ENCODE measurements at places on chromosomes 13 and 19. TPM values are rescaled to one million over a fixed set of nuclear protein-coding genes. Genes with fewer than 3 reads are reported as not detected.

Gene COL5A3
- total RNA-seq = 11.1 TPM

Gene GAPDHS
- total RNA-seq = not detected

Gene PRR22
- 1.3 TPM for total RNA-seq

Gene OR7C1
- total RNA-seq = not detected

Gene ZNF737
- total RNA-seq = 17.6 TPM

Gene STAP2
- not detected for total RNA-seq

Gene LIM2
- total RNA-seq = not detected

Gene CEACAM3
- total RNA-seq = not detected

Gene ZNF8
- 11.4 TPM for total RNA-seq

Gene NECTIN2
- 61.7 TPM for total RNA-seq

Gene TRIM28
- 204 TPM for total RNA-seq

Gene SIGLEC5
- total RNA-seq = not detected

Gene GTF2F1
- 27.7 TPM for total RNA-seq

- H3K4me1 ChIP-seq = no peaks in the 10 kb centered on the region
- no peak overlapping the region for H3K4me3 ChIP-seq
- no peak for DNase-seq
- H3K27me3 ChIP-seq = no peaks in the 10 kb centered on the region
- H3K36me3 ChIP-seq = no peaks in the 10 kb centered on the region
These were observed 393.0 kb upstream of the TSHZ3 start for GRCh38 chr19:31742249-31742648.

DNA sequence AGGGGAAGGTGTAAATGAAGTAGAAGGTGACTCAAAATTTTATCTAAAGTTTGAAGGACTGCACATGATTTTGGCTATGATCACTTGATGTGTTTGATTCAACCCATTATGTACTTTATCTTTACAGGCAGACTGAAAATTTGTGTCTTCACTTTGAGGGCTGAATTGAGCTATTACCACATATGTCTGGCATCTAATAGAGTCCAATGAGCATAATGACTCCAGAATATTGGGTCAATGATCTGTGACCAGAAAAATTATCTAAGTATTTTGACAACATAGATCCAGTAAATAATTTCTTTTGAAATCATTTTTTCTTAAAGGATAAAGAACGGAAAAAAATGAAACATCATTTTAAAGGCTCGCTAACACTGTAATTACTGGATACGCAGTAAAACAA, 2810.0 kb downstream of the PCDH9 start:
- H3K27ac ChIP-seq = no peak overlapping the region
- no peaks in the 10 kb centered on the region for H3K36me3 ChIP-seq
- H3K4me1 ChIP-seq = no peaks in the 10 kb centered on the region
- H3K27me3 ChIP-seq = no peaks in the 10 kb centered on the region

GRCh38 chr13:77619655-77620054, 77.8 kb upstream of the SLAIN1 start:
- no peak overlapping the region for H3K27ac ChIP-seq
- no peaks in the 10 kb centered on the region for H3K36me3 ChIP-seq
- DNase-seq = no peak

GRCh38 chr19:45121827-45122345, 28.9 kb downstream of the PPP1R37 start:
- no peaks in the 10 kb centered on the region for H3K27me3 ChIP-seq
- DNase-seq = no peak
- H3K4me3 ChIP-seq = no peak overlapping the region
- no peaks in the 10 kb centered on the region for H3K4me1 ChIP-seq

GRCh38 chr19:39307046-39307821, 11.0 kb downstream of the IFNL1 start:
- H3K36me3 ChIP-seq = no peaks in the 10 kb centered on the region
- H3K4me3 ChIP-seq = no peak overlapping the region

GRCh38 chr13:74129500-74130191, 4.6 kb downstream of the KLF12 start:
- peak overlapping the region; percentile 3 for H3K4me3 ChIP-seq
- H3K27ac ChIP-seq = peak overlapping the region; percentile 48
- H3K4me1 ChIP-seq = peaks cover 51% of the 10 kb centered on the region
- no peak for DNase-seq
- no peaks in the 10 kb centered on the region for H3K27me3 ChIP-seq

- no peak for DNase-seq
- H3K4me3 ChIP-seq = no peak overlapping the region
- H3K27ac ChIP-seq = no peak overlapping the region
- H3K36me3 ChIP-seq = no peaks in the 10 kb centered on the region
- H3K27me3 ChIP-seq = no peaks in the 10 kb centered on the region
These were observed 20.5 kb downstream of the CYTH2 start for GRCh38 chr19:48489608-48490216.

DNA sequence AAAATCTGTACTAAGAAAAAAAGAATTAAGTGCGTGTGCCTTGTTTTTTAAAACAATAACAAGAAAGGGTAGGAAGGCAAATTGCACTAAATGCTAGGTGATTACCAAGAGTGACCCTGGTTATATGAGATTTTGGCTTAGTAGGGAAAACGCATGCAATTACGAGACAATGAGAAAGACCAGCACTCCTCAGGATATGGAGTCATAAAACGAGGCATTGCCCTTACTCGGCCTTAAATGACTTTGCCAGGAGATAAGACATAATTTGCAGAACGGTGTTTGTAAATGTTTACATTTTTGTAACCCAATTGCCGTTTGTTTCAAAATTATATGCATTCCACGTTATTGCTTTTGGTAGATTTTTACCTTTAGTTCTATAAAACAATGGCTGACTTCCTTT, 179.8 kb downstream of the RBM26 start:
- no peak overlapping the region for H3K4me3 ChIP-seq
- no peaks in the 10 kb centered on the region for H3K4me1 ChIP-seq

DNA sequence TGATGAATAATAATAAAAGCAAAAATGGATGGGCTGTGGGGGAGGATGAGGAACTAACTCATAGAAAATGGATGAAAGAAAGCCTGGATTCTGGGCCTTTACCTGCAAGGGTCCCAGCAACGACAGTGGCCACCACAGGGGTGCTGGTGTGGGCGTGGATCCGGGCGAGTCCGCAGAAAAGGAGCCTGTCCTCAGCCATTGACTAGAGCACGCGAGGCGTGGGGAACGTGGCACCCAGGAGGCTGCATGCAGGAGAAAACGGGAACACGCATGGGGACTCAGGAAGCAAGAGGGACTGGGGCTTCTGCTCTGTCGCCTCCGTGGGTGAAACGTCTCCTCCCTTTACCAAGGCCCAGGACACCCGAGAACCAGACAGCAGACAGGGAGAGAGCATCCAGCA, 25.8 kb upstream of the DPRX start:
- no peaks in the 10 kb centered on the region for H3K4me1 ChIP-seq
- no peak for DNase-seq
- H3K36me3 ChIP-seq = no peaks in the 10 kb centered on the region

GRCh38 chr19:18586306-18586705, 2.3 kb upstream of the REX1BD start:
- H3K27ac ChIP-seq = no peak overlapping the region
- no peak overlapping the region for H3K4me3 ChIP-seq
- H3K4me1 ChIP-seq = peaks cover 11% of the 10 kb centered on the region
- peaks cover 8% of the 10 kb centered on the region for H3K36me3 ChIP-seq
- no peaks in the 10 kb centered on the region for H3K27me3 ChIP-seq

- no peaks in the 10 kb centered on the region for H3K36me3 ChIP-seq
- no peaks in the 10 kb centered on the region for H3K4me1 ChIP-seq
- H3K27me3 ChIP-seq = no peaks in the 10 kb centered on the region
- H3K4me3 ChIP-seq = no peak overlapping the region
- no peak overlapping the region for H3K27ac ChIP-seq
- no peak for DNase-seq
These were observed 27.5 kb upstream of the SHKBP1 start for GRCh38 chr19:40549007-40549708.

GRCh38 chr19:45376045-45376724, 5.8 kb upstream of the ERCC2 start:
- H3K27me3 ChIP-seq = no peaks in the 10 kb centered on the region
- H3K4me1 ChIP-seq = peaks cover 6% of the 10 kb centered on the region
- no peak overlapping the region for H3K27ac ChIP-seq
- no peak for DNase-seq
- H3K36me3 ChIP-seq = no peaks in the 10 kb centered on the region

GRCh38 chr19:55667958-55668357, 7.1 kb upstream of the EPN1 start:
- no peak overlapping the region for H3K4me3 ChIP-seq
- H3K27ac ChIP-seq = no peak overlapping the region
- no peaks in the 10 kb centered on the region for H3K4me1 ChIP-seq
- no peaks in the 10 kb centered on the region for H3K27me3 ChIP-seq
- DNase-seq = no peak

GRCh38 chr13:110756219-110756631, 42.7 kb downstream of the ING1 start:
- H3K4me1 ChIP-seq = no peaks in the 10 kb centered on the region
- no peaks in the 10 kb centered on the region for H3K27me3 ChIP-seq
- no peaks in the 10 kb centered on the region for H3K36me3 ChIP-seq
- H3K27ac ChIP-seq = no peak overlapping the region
- DNase-seq = no peak

DNA sequence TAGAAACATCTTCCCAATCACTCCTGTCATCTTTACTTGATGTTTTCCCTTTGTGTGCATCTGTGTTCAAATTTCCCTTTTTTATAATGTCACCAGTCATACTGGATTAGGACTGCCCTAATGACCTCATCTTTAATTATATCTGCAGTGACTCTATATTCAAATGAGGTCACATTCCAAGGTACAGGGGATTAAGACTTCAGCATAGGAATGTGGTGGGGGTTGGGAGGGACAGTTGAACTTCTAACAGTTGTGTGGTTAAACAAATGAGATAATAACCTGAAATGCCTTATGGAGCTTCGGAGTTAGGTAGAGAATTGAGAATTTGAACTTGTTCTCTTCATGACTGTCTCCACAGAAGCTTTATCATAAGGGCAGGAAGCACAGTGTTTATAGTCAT, 23.0 kb downstream of the PAN3 start:
- peaks cover 5% of the 10 kb centered on the region for H3K36me3 ChIP-seq
- H3K27me3 ChIP-seq = no peaks in the 10 kb centered on the region
- peaks cover 18% of the 10 kb centered on the region for H3K4me1 ChIP-seq
- H3K27ac ChIP-seq = no peak overlapping the region
- no peak for DNase-seq

GRCh38 chr19:55809381-55810058, 22.3 kb downstream of the NLRP11 start:
- H3K4me1 ChIP-seq = no peaks in the 10 kb centered on the region
- no peaks in the 10 kb centered on the region for H3K36me3 ChIP-seq
- H3K4me3 ChIP-seq = no peak overlapping the region
- no peaks in the 10 kb centered on the region for H3K27me3 ChIP-seq

GRCh38 chr13:44425041-44425814, 51.6 kb downstream of the SERP2 start:
- no peaks in the 10 kb centered on the region for H3K4me1 ChIP-seq
- no peaks in the 10 kb centered on the region for H3K36me3 ChIP-seq
- no peak overlapping the region for H3K27ac ChIP-seq
- no peak for DNase-seq

DNA sequence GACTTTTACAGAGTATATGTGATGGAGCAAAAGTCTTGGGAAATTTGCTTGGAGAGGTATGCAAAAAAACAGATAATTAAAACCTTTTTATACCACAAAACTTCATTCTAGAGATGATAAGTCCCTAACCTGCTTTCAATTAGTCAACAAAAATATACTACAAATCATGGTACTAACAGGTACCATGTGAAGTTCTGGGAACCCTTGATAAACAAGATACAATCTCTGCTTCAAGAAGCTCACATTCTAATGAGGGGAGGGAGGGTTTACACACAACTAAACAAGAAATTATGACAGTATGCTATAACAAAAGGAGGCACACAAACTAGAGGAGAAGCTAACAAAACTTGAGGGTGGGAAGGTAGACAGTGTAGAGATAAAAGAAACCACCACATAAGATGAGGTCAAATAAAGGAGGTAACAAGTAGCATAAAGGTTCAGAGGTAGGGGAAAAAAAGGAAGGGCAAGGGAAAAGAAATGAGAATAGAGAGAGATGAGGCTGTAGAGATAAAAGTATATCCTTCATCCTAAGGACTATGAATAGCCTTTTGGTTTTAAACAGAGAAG, 91.4 kb downstream of the MYCBP2 start:
- no peaks in the 10 kb centered on the region for H3K4me1 ChIP-seq
- DNase-seq = no peak
- H3K27ac ChIP-seq = no peak overlapping the region
- no peaks in the 10 kb centered on the region for H3K27me3 ChIP-seq
- H3K36me3 ChIP-seq = peaks cover 3% of the 10 kb centered on the region

GRCh38 chr13:105611424-105611823, 924.0 kb downstream of the EFNB2 start:
- H3K4me3 ChIP-seq = peak overlapping the region; percentile 37
- H3K27ac ChIP-seq = no peak overlapping the region
- no peak for DNase-seq
- H3K36me3 ChIP-seq = no peaks in the 10 kb centered on the region
- H3K4me1 ChIP-seq = peaks cover 9% of the 10 kb centered on the region

- no peaks in the 10 kb centered on the region for H3K36me3 ChIP-seq
- DNase-seq = no peak
- H3K4me1 ChIP-seq = no peaks in the 10 kb centered on the region
- H3K27me3 ChIP-seq = no peaks in the 10 kb centered on the region
- H3K27ac ChIP-seq = no peak overlapping the region
These were observed 180.9 kb upstream of the ZNF507 start for GRCh38 chr19:32164384-32164992.

GRCh38 chr19:2663920-2664571, 38.4 kb downstream of the GNG7 start:
- DNase-seq = no peak
- H3K27me3 ChIP-seq = no peaks in the 10 kb centered on the region
- H3K4me1 ChIP-seq = no peaks in the 10 kb centered on the region

GRCh38 chr19:8642561-8642960, 12.1 kb downstream of the NFILZ start:
- no peaks in the 10 kb centered on the region for H3K27me3 ChIP-seq
- peaks cover 27% of the 10 kb centered on the region for H3K4me1 ChIP-seq
- no peaks in the 10 kb centered on the region for H3K36me3 ChIP-seq

GRCh38 chr13:22846551-22846950, 334.2 kb upstream of the SGCG start:
- H3K4me3 ChIP-seq = no peak overlapping the region
- no peaks in the 10 kb centered on the region for H3K36me3 ChIP-seq
- H3K27me3 ChIP-seq = no peaks in the 10 kb centered on the region
- no peak overlapping the region for H3K27ac ChIP-seq
- DNase-seq = no peak
- no peaks in the 10 kb centered on the region for H3K4me1 ChIP-seq

GRCh38 chr13:33249066-33249465, 36.5 kb downstream of the STARD13 start:
- no peaks in the 10 kb centered on the region for H3K27me3 ChIP-seq
- H3K36me3 ChIP-seq = no peaks in the 10 kb centered on the region
- no peak overlapping the region for H3K27ac ChIP-seq

- H3K4me3 ChIP-seq = no peak overlapping the region
- no peak overlapping the region for H3K27ac ChIP-seq
- peaks cover 30% of the 10 kb centered on the region for H3K27me3 ChIP-seq
- peaks cover 13% of the 10 kb centered on the region for H3K4me1 ChIP-seq
These were observed 5.3 kb downstream of the ZIC5 start for GRCh38 chr13:99966064-99966805.

Measured in thoracic aorta (tissue), 2 donors.